ENCODE measurements at places on chromosomes 5 and 9.

DNA sequence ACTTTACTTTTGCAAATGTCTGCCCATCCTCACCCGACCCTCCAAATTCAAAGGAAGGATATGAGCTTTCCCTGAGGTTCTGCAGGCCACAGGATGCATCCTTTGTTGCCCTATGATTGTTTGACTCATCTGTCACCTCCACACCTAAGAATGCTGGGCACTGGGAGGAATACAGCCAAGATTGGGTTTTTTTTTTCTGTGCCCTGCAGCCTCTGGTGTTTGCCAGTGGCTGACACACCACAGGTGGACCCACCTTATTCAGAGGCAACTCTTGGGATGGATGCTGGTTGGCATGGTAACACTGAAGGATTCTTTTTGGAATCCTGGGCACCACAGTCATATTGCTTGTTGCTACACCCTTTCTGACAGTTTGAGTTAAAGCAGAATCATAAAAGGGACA lies 29.7 kb downstream of the C9orf152 start:
- no peak for DNase-seq

DNA sequence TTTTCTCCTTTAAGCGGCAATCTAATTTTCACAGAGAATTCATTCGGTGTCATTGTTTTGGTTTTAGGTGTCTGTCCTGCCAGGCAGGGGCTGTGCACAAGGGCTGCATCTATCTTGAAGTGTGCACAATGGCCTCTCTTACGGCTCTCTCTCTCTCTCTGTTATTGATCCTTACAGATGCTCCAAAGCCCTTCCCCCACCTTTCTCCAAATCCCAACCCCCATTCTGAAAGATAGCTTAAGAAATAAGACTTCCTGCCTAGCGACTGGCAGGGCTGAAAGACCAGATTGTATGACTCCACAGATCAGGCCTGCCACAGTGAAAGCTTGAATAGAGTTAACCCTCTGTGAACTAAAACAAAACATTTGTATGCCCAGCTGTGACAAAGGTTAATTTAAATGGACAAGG lies 86.5 kb upstream of the NR5A1 start:
- no peak for DNase-seq

GRCh38 chr5:135063511-135064234 lies 29.6 kb upstream of the PITX1 start:
- no peak for DNase-seq

DNA sequence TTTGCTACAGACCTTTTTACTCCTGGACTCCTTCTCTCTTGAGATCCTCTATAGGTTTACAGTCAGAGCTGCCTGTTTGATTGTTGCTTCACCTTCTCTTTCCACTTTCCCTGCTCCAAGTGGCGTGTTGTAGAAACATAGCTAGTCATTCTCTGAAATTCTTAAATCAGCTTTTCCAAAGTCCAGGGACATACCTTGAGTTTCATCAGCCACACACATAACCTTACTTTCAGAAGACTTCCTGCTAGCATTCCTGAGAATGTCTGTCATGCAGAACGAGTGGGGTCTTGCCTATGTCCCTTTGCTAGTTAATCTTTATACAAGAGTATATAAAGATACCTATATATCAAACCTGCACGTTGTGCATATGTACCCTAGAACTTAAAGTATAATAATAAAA lies 230.3 kb upstream of the ZNF462 start:
- DNase-seq = no peak

- DNase-seq = no peak
Measured at GRCh38 chr5:5979377-5979760, 399.0 kb downstream of the MED10 start.

DNA sequence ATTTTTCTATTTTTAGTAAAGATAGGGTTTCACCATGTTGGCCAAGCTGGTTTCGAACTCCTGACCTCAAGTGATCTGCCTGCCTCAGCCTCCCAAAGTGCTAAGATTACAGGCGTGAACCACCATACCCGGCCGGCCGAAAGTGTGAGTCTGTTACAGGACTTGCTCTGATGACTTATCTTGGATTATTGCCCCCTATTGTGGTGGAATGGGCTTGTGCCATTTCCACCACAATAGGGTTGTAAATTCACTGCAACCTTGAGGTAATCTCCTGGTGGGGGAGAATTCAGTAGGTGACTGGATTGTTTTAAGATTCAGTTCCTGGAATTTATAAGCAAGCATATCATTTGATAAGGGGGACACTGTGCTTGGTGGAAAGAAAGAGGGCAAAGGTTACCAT lies 15.0 kb upstream of the HMGCR start:
- DNase-seq = no peak

DNA sequence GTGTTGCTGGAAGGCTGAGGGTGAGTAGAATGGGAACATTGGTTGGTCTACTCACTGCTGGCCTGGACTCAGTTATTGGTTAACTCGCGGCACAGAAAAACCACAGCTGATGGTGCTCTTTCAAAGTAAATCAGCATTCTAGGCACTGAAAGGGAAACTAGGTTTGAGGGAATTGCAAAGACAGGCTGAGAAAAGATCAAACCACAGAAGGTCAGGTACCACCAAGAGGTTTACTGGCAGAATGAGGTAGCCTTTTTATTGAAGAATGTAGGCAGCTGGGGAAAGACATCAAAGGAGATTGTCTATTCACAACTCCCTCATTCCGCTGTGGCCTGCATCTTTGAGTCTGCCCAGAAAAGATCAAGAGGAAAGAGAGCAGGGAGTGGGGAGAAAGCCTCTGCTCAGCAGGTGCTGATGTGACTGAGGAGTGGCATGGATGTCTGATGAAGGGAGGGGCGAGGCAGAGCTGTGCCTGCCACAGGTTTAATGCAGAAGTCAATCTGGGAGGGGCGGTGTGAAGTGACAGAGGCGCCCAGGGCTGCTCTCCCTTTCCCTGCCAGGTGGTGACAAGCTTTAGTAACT lies 255.5 kb downstream of the MAN2A1 start:
- DNase-seq = no peak

- no peak for DNase-seq
Measured at GRCh38 chr5:94802450-94802849, 184.0 kb downstream of the SLF1 start.

DNA sequence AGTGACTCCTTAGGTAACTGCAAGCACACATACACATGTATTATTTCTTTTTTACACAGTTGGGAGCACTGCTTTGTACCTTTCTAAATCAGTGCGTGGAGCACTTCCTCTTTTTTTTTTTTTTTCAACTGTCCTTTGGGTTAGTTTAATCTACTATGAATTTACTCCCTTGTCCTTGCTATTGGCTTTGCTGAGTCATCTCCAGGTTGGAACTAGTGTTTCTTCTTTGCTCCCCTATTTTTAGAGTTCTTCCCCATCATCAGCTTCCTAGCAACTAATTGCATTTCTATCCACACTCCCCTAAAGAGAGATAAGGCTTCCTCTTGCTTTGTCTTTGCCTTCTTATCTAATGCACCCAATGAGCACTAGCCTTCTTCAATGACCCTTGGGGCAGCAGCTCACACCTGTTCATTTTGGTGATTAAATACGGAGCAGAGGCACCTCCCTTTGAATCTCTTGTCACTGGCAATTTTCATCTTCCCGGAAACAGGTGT lies 24.3 kb downstream of the S100Z start:
- DNase-seq = no peak

DNA sequence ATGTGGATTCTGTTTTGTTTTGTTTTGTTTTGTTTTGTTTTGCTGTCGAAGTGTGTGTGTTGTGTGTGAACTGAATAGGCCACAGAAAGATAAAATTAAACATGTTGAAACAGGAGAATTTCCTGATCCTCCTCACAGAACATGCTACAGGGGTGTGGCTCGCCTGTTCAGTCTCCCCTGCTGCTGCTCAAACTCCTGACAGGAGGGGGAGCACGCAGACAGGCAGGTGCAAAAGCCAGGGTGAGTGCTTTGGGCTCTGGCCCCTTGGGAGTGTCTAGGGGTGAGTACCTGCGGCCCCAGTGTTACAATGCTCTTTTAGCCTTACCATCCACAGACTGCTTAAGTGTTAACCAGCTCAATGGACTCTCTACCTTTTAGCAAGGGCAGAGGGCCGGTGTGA lies 473.5 kb downstream of the MAT2B start:
- DNase-seq = no peak

GRCh38 chr5:149803641-149804468 lies 73.7 kb downstream of the PPARGC1B start:
- no peak for DNase-seq

GRCh38 chr5:41181691-41182564 lies 31.4 kb downstream of the C6 start:
- DNase-seq = no peak

DNA sequence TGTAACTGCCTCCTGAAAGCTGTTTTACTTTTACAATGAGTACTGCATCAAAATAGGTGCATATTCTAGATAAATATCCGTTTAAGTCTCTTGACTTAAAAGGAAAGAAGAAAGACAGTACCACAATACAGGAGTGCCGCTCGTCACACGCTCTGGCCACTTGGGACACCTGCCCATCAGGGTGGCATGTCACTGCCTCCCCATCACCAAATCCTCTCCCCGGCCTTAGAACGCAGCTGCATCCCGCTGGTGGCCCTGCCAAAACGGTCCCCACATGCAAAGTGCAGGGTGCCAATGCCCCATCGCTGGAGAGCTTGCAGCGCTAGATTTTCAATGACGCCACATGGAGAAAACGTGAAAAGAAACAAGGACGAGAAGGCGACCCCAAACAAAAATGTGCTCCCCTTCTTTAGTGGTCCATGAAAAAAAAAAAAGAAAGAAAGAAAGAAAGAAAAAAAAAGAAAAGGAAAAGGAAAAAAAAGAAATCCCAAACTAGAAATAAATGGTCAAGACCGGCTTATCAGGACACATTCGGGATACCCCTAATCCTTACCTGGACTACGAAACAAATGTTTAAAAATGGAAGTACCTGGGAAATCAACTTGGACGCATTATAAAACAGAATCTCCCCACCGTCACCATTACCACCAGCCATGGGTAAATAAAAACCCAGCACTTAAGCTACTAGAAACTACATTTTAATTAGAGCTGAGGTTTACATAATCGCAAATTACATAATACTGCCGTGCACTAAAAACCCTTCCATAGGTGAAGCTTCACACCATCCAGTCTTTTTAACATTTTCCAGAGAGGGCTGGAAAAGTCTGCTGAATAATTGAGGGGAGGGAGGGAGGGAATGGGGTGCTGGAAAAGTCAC lies 1.0 kb downstream of the ANKH start:
- DNase-seq = peak; percentile 60

- no peak for DNase-seq
Measured at GRCh38 chr5:118705959-118706667, 282.2 kb downstream of the DTWD2 start.

GRCh38 chr9:125650271-125650737 lies 56.7 kb downstream of the MAPKAP1 start:
- no peak for DNase-seq

- no peak for DNase-seq
Measured at GRCh38 chr9:110121170-110121569, 86.8 kb downstream of the C9orf152 start.

DNA sequence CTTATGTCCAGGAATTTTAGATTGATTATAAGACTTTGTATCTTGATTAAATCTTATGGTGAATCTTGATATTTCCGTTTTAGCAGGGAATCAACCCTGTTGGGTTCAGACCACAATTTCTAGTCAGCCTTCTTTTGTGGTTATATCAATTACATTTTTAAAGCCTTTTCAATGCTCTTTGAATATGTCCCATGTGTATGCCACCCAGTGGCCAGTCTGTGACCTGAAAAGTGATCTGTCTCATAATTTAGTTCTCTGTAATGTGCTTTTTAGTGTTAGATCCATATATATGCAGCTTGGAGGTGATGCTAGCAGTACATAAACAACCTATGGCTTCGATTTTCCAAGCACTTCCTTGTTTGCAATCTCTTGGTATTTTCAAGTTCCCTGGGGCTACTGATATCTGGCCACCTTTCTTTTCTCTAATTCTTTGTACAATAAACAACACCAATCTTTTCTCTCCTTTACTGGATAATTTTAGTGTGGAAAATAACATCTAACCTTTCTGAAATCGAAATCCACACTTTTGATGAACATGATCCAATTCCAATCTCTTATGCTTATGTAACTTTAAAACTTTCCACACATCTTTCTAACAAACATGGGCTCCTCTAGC lies 28.8 kb downstream of the PDE8B start:
- no peak for DNase-seq

DNA sequence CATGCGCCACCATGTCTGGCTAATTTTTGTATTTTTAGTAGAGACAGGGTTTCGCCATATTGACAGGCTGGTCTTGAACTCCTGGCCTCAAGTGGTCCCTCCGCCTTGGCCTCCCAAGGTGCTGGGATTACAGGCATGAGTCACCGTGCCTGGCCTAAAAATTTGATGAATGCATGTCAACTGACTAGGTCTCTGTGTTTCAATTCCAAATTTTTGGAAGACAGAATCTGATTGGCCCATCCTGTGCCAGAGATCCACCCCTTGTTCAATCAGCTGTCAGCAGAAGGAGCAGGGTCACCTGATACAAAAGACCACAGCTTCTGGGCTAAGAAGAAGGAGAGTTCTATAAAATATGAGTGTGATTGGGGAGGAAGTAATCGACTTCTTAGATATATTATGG lies 43.5 kb upstream of the COL15A1 start:
- no peak for DNase-seq
